Kidney tubule cell (primary cell): ENCODE measurements at places on chromosomes 3 and 15.

DNA sequence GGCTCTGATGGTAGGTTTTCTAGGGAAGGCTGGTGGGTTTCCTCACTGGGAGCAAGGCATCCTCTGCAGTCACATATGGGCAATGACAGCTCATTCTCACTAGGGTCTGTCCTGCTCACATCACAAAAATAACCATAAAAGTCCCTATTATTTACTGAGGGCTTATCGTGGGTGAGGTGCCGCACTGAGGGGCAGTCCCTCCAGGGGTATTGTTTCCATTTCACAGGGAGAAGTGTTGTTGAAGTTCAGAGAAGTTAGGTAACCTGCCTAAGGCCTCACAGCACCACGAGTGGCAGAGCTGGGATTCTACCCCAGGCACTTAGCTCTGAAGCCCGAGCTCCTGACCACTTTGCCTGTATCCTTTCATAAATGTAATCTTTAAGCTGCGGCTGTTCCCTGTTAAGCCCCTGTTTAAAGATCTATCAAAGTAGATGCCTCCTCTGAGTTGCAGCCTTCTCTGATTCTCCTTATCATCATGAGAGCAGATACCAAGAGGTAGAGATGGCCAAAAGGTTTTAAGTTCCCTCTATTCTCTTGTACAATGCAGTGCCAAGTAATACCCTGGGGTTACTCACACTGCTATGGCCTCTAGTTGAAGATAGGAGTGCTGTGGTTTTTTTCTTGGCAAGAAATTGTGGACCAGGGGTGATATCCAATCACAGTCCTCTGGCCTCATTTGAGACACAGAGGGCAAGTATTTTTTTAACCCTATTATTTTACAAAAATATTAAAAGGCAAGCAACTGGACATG is 107.0 kb downstream of the RPLP1 start:
- DNase-seq: no peak

DNA sequence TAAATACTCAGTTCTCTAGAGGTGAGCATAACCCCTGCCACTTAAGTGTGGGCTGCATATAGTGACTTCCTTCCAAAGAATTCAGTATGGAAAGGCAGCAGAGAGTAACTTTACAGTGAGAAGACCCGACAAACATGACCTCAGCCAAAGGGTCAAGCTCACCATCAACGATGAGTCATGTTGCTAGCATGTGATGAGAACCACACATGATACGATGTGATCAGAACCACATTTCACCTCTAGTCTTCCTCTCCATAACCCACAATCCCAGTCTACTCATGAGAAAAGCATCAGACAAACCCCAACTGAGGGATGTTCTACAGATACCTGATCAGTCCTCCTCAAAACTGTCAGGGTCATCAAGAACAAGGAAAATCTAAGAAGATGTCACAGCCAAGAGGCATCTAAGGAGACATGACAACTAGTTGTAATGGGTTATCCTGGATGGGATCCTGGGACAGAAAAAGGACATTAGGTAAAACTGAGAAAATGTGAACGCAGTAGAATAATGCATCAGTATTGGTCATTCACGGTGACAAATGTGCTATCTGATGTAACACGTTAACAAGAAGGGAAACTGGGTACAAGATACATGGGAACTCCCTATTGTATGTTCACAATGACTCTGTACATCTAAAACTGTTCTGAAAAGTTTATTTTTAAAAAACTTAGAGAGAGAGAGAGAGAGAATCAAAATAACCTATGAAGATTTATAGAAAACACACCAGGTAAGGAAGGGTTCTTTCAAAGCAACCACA is 28.3 kb downstream of the SEC61A1 start:
- peak; percentile 95 for DNase-seq

DNA sequence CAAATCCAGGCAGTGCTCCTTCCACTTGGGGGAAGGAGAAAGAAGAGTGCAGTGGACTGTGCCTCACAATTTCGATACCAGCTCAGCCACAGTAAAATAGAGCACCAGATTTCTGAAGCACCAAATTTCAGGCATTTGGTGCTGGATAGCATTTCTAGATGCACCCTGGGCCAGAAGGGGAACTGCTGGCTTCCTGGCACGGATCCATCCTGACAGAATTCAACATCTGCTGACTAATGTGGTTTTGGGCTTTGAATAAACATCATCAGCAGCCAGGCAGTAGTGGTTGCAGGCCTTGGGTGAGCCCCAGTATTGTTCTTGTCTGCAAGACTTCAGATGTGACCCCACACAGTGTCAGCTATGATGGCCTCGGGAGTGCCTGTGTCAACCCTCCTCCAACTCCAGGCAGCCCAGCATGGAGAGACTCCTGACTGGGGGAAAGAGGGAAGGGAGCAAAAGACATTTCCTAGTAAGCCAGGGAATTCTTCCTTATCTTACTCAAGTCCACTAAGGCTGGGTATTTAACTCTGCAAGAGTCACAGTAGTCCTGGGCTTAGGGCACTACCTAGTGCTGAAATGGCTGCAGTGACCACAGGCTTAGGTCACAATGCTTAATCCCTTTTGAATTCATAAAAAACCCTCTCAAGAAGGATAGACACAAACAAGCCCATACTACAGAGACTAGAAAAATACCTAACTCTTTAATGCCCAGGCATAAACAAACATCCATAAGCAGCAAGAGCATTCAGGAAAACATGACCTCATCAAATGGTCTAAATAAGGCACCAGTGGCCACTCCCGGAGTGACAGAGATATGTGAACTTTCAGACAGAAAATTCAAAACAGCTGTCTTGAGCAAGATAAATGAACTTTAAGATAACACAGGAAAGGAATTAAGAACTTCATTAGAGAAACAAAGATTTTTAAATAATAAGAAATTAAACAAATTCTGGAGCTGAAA is 74.7 kb downstream of the SPATA16 start:
- DNase-seq: peak; percentile 47

GRCh38 chr3:81778678-81779182 is 17.3 kb upstream of the GBE1 start:
- DNase-seq: no peak

DNA sequence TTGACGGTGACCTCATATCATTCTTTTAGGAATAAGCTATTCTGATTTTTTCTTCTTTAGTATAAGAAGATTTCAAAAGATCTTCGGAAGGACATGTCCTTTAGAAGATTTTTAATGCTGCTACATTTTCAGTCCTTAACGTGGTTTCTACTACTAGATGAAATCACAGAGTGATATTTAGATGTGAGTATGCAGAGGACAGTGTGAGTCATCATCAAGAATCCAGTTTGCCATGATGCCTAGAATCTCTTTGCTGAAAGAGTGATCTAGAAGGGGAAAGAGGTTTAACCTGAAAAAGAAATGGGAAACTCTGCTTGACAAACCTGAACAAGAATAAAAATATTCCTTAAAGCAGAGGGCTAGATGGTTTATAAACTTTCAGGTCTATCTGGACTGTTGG is 43.2 kb downstream of the SLC7A14 start:
- peak; percentile 8 for DNase-seq

DNA sequence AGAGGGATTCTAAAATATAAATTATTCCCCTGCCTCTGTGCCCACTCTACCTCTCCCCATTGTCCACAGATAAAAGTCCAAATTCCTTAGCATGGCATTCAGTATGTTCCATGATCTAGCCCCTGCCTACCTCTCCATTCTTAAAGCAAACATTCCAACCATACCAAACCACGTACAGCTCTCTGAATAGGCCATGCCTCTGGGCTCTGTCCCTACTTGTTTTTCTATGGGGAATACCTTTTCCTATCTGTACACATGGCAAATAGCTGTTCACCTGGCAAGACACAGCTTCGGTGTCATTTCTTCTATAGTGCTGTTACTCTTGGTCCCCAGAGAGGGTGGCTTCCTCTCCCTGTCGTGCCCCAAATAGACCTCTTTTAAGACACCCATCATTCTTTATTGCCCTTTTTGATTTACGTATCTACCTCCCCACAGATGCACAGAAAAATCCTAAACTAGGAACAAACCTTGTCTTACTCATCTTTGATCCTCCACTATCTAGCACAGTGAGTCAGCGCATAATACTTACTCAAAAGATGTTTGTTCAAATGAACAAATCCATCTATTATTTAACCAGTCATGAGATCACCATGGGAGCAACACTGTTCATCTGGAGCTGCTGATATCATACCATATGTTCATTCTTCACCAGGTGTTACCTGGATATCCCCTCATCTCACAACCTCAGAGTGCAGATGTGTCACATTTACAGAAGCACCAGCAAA is 329.8 kb downstream of the THSD4 start:
- DNase-seq: peak; percentile 84

- no peak for DNase-seq
Measured at GRCh38 chr3:69658514-69659140, 80.6 kb upstream of the MITF start.

DNA sequence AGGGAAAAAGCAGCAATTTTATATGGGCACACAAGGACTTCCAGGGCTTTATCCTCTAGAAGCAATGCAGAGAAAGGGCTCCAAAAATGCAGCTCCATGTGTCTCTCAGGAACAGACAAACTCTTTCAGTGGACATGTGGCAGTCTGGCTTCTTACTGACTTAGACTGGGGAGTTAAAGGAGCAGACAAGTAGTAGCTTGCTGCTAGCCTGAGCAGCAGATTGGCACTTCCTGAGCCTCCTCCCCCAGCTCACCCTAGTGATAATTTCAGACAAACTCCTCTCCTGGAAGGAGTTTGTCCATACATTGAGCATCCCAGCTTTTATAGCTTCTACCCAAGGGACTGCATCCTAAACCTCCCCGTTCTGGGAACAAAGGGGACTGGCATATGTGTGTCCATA is 101.7 kb upstream of the MANF start:
- DNase-seq: no peak

GRCh38 chr3:177150218-177150916 is 46.9 kb downstream of the TBL1XR1 start:
- DNase-seq: peak; percentile 39

DNA sequence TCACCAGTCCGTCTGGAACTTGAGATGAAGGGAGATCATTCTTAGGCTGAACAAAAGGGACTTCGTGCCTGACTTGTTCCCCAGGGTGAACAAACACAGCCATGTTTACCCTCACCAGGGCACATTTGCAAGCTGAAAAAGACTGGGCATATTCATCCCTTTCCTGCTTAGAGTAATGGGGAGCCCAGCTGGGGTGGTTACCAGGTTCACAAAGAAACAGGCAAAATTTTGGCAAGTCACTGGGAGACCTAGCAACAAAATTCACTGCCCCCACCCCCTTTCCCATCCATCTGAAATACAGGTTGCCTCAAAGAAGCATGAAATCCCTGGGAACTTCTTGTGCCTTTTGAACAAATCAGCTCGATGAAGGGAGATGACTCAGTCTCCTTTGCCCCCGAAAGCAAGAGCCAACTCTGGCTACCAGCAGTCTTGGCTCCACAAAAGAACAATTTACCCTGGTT is 775.0 kb downstream of the SQOR start:
- DNase-seq: no peak

GRCh38 chr15:70203981-70204560 is 106.4 kb upstream of the TLE3 start:
- DNase-seq: no peak

- no peak for DNase-seq
Measured at GRCh38 chr3:50160561-50160983, 5.4 kb downstream of the SEMA3F start.

- no peak for DNase-seq
Measured at GRCh38 chr3:40895109-40895508, 304.2 kb upstream of the CTNNB1 start.

DNA sequence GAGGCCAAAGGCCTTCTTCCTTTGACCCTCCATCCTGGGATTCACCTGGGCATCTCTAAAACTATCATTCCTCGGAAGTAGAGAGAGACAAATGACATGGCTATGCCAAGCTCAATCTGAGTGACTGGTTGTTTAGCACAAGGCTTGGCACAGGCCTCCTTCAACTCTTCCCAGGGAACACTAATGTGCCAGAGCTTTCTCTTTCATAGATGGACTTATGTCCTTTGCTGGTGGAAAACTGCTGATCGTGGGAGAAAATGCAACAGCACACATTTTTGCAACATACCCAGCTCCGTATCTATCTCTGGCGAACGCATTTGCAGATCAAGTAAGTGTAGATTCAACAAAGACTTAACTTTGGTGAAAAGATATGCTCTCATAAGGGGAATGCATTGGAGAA is 36.5 kb downstream of the AQP9 start:
- no peak for DNase-seq

- peak; percentile 14 for DNase-seq
Measured at GRCh38 chr15:69823223-69823907, 274.4 kb downstream of the TLE3 start.

DNA sequence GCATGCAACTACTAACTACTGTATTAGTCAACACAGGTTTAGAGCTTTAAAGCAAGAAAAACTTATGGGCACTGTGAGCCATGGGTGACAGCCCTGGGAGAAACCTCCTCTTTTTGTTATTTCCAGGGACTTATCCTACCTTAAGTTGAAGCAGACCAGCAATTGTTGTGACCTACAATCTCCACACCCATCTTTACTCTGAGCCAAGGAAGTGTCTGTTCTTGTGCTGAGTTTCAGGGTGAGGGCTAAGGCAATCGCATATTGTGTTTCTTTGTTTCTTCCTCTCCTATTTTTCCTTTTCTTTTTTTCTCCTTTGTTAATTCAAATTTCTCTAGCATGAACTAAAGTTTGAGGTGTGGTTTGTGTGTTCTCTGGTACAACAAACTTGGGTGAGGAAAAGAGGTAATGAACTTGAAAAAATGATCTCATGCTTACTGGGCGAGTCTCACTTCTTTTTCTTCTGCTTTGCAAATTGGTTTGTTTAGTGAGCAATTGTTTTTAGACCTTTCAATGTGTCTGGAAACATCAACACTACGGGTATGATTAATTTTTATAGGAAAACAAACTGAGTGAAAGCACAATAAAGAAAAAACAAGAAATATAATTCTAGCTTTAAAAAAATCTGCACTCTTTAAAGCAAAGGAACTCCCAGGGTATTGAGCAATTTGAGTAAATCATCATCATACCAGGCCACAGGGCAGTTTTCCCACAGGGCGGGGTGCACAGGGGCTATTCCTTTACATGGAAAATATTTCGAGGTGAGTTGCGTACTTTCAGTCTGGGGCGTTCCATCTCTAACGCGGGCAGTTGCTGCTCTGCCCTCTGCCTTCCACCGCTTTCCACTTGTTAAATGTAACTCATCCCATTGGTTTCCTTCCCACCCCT is 2.7 kb downstream of the UPK1B start:
- DNase-seq: peak; percentile 71

DNA sequence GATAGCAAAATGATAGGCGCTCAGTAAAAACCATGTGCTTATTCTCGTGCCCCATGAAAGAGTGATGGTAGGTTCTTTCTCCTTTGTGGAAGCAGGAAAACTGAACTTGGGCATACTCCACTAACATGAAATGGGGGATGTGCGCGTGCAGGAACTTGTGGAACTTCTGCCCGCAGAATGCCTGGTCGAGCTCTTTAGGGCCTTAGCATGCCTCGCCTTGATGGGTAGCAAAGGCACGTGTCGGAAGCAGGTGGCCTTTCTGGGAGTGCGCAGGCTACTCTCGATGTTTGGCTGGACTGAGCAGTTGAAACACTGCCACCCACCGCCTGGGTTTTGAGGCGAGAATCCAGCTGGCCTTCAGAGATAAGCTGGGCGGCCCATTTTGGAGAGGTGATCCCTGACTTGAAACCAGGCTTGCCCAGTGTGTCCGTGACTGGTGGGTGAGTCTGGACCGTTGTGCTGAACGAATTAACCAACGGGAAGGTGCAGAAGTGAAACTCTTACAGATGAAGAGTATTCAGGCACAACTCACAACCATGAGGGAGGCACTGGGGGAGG is 842 bp downstream of the PCCB start:
- DNase-seq: peak; percentile 68

GRCh38 chr15:77167406-77167805 is 96.5 kb upstream of the TSPAN3 start:
- DNase-seq: no peak

- DNase-seq: no peak
Measured at GRCh38 chr3:22378869-22379268, 627.9 kb upstream of the ZNF385D start.

GRCh38 chr15:75577401-75578172 is 1.5 kb downstream of the PTPN9 start:
- DNase-seq: peak; percentile 21
